H1 (cell line): ENCODE measurements at places on chromosomes 5 and 9. TPM values are rescaled to one million over a fixed set of nuclear protein-coding genes. Genes with fewer than 3 reads are reported as not detected.

SPINK7 gene
- not detected in 2 replicates for total RNA-seq

TMC1 gene
- total RNA-seq = 0.82 and 0.95 TPM in 2 replicates

FOXD4 gene
- total RNA-seq = 0.25 TPM in 1 of 2 replicates, not detected in the other

AFF4 gene
- 61.4 and 63.7 TPM in 2 replicates for total RNA-seq

MTX3 gene
- total RNA-seq = 27.9 and 28.8 TPM in 2 replicates

NOL8 gene
- 30.4 and 31.8 TPM in 2 replicates for total RNA-seq

RAPGEF6 gene
- 15.8 and 20.0 TPM in 2 replicates for total RNA-seq

LECT2 gene
- total RNA-seq = not detected in 2 replicates

CCDC192 gene
- 0.61 and 0.63 TPM in 2 replicates for total RNA-seq

GHR gene
- total RNA-seq = 0.19 and 0.27 TPM in 2 replicates

PCDH12 gene
- 0.17 and 0.21 TPM in 2 replicates for total RNA-seq

AHRR gene
- 0.80 and 1.4 TPM in 2 replicates for total RNA-seq

DBH gene
- 0.29 TPM in 1 of 2 replicates, not detected in the other for total RNA-seq
